Stimulated activated memory B cell treated with anti-CD40 and anti-IgM and Interleukin-4, amounts not matched to agents 10 μg/mL and 1 μg/mL and 100 μg/mL, for 72 hours (primary cell): ENCODE measurements at places on chromosomes 12 and 14.

GRCh38 chr14:50225974-50226297 is 5.4 kb downstream of the SOS2 start:
- ATAC-seq = no peak

- no peak for ATAC-seq
Measured at GRCh38 chr14:59221568-59221967, 33.1 kb downstream of the DAAM1 start.

DNA sequence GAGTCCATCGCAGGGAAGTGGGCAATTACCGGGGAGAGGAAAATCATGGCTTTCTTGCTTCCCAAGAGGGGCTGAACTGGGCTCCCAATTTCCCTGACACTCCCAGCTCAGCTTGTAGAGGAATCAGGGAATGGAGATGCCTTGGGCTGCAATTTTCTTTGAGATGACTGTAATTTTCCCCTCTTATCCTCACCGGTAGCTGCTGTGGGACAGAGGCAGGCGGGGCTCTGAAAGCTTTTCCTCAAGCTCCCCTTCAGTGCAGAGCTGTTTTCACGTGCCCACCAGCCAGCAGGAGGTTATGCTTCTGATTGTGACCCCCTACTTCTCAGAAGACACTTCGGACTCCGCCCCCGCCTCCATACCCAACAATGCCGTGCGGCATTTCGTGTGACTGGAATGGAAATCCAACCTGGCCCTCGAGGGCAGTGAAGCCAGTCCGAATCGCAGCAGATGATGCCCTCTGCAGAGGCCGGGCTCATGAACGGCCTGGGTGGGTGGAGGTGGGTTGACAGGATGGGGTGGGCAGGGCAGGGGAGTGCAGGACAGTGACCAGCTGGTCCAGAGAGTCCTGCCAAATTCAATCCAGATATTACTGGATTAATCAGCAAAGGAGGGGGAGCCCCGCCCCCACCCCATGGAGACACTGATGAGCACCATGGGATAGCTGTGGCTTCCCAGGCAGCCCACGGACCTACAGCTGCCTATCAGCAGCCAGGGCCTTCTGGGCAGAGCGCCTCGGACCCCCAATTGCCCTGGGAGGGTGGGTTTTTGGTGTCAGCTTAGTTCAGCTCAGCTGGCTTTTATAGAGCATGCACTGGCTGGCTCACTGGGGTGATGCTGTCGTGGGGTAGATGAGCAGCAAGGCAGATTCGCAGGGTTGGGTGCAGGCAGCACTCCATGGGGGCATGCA is 37.6 kb downstream of the RTL1 start:
- ATAC-seq = no peak

- ATAC-seq = peak; percentile 84
Measured at GRCh38 chr12:43210485-43211192, 341.4 kb downstream of the ADAMTS20 start.

- ATAC-seq = no peak
Measured at GRCh38 chr12:24488091-24488596, 460.8 kb downstream of the BCAT1 start.

GRCh38 chr14:76977793-76978720 is 50.5 kb downstream of the IRF2BPL start:
- ATAC-seq = peak; percentile 97

- ATAC-seq = peak; percentile 74
Measured at GRCh38 chr12:6285063-6285477, 25.4 kb upstream of the PLEKHG6 start.
